ENCODE measurements at places on chromosomes 6 and 20. TPM values are rescaled to one million over a fixed set of nuclear protein-coding genes. Genes with fewer than 3 reads are reported as not detected.

Gene DACT2
- total RNA-seq, result not detected

Gene RNF182
- total RNA-seq, result not detected

Gene GPX5
- total RNA-seq, result not detected

Gene FAM209B
- 0.95 TPM for total RNA-seq

Gene FAM229B
- 10.2 TPM for total RNA-seq

Gene CCR6
- total RNA-seq, result 0.37 TPM

Gene GSTA2
- total RNA-seq, result not detected

Gene PAK5
- not detected for total RNA-seq

Gene POU5F1
- not detected for total RNA-seq

DNA sequence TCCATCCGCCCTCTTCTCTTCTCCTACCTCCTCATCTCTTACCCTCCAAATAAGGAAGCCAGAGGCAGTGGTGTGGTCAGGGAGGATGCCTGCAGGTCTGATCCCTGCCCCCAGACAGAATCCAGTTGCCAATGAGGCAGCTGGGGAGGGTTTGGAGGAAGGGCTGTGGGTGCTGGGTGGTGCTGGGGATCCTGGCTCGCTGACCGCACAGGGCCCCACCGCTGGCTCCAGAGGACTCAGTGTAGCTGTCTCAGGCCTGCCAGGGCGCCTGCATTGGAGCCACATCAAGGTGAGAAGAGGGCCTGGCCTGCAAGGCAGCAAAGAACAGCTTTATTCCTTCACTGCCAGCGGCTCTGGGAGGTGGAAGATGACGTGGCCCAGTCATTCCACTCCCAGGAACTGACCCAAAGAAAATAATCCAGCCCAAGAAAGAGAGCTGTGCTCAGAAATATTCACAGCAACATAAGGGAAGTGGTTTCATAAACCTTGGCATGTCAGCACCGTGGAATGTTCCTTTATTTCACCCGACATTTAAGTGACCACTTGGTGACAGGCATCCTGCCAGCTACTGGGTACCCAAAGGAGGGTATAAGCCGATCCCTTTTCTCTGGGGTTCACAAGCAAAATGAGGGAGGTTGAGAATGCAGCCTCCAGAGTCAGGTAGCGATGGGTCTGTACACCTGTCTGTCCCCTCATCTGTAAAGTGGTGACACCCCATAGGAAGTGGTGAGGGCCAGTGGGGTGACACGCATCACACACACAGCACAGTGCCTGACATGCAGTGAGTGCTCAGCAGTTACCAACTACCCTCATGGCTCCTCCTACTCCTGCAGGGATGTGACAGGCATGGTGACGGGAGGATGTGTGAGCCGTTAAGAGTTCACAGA, 125.1 kb downstream of the SNX5 start:
- DNase-seq, result peak; percentile 11

- DNase-seq, result no peak
Measured at GRCh38 chr6:111267764-111268333, 180.5 kb downstream of the SLC16A10 start.

GRCh38 chr20:57013741-57014140, 252.7 kb downstream of the BMP7 start:
- no peak for DNase-seq

DNA sequence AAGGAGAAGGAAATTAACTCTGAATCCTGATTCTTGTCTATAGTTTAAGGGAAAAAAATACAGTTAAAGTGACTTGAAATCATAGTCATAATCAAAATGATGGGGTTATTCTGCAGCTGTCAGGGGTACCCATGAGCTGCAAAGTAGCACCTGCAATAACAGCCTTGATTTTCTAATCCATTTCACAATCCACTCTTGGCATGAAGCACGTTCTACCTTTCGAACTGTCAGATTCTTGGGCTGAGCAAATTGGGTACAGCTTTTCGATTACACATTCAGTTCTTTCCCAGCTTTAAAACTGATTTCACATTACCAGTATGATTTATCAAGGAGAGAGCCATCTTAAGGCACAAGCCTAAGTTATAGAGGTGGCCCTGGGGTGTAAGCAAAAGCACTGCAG, 118.5 kb upstream of the DTNBP1 start:
- DNase-seq, result no peak

GRCh38 chr20:16283978-16284377, 289.3 kb downstream of the KIF16B start:
- no peak for DNase-seq

- DNase-seq, result no peak
Measured at GRCh38 chr6:3303795-3304411, 45.2 kb downstream of the PSMG4 start.

DNA sequence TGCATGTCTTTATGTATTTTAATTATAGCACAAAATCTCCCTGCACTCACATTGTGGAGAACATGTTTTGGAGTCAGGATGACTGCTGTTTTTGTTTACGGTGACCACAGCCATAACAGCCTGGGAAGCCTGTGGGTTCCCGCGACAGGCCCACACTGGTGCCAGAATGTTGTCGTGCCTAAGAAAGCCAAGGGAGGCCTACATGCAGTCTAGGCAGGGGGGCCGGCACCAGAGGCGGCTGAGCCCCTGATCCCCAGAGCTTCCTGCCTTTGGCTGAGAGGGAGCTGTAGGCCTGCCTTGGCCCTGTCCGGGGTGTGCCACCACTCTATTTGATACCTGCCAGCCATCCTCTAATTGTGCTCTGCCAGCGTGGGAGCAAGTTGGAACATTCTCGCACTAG, 46.7 kb downstream of the TBC1D7 start:
- no peak for DNase-seq

GRCh38 chr20:44422083-44422482, 53.6 kb upstream of the TTPAL start:
- DNase-seq, result no peak

- DNase-seq, result no peak
Measured at GRCh38 chr20:31578448-31579138, 26.5 kb upstream of the ID1 start.

DNA sequence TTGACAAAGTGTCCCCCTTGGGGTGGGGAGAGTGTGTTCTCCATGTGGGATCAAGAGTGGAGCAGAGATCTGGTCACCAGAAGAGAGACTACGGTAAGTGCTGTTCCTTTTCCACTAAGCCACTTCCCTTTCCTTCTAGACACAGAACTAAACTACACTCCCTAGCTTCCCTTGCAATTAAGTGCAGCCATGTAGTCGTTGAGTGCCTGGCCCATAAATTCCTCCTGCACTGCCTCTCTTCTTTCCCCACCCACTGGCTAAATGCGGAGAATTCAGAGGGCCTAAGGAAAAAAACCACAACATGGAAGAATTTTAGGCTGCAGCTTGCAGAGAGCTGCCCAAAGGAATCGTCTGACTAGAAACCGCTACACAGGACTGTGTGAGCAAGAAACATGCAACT, 1.5 kb downstream of the WDR27 start:
- DNase-seq, result no peak

- DNase-seq, result peak; percentile 45
Measured at GRCh38 chr6:104940893-104941728, 15.8 kb upstream of the LIN28B start.

- DNase-seq, result no peak
Measured at GRCh38 chr6:134750669-134751068, 199.2 kb downstream of the ALDH8A1 start.

- DNase-seq, result no peak
Measured at GRCh38 chr20:56986931-56987720, 279.3 kb downstream of the BMP7 start.

Data from activated naive CD4-positive, alpha-beta T cell treated with anti-CD3 and anti-CD28 coated beads for 36 hours (primary cell).